HAP-1 (cell line): ENCODE measurements at places on chromosomes 1 and 21.
A peak's percentile ranks its signal among the peaks of the same experiment; 100 is the strongest.

- DNase-seq: peak; percentile 66
Measured at GRCh38 chr1:115056395-115056798, 26.8 kb downstream of the TSHB start.

- no peak for DNase-seq
Measured at GRCh38 chr1:100670083-100670482, 49.5 kb upstream of the VCAM1 start.

GRCh38 chr1:235562589-235562988 lies 58.3 kb upstream of the B3GALNT2 start:
- DNase-seq: no peak

DNA sequence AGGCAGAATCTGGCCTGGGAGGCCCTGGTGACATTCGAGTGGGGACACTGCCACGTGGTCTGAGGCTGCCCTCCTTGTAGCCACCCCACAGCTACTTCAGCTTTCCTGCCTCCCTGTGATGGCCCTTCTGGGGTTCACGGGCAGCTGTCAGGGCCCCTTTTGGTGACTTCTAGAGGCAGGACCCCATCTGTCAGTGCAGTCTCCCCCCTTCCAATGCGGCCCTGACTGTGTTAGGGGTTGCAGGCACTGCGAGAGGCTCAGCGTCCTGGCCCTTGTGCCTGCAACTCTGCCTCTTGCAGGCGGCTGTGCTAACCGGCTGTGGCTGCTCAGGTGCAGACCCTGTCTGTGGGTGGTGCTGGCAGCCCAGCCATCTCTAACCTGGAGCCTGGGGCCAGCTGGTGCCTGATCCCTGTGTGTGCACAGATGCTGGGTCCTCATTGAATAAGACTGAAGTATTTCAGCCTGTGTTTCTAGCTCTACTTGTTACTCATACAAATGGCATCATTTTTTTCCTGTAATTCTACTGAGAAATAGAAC lies 62.2 kb downstream of the S100B start:
- no peak for DNase-seq

- no peak for DNase-seq
Measured at GRCh38 chr1:40897513-40897912, 35.4 kb upstream of the CITED4 start.

- no peak for DNase-seq
Measured at GRCh38 chr21:44443291-44443890, 11.9 kb upstream of the LRRC3 start.

DNA sequence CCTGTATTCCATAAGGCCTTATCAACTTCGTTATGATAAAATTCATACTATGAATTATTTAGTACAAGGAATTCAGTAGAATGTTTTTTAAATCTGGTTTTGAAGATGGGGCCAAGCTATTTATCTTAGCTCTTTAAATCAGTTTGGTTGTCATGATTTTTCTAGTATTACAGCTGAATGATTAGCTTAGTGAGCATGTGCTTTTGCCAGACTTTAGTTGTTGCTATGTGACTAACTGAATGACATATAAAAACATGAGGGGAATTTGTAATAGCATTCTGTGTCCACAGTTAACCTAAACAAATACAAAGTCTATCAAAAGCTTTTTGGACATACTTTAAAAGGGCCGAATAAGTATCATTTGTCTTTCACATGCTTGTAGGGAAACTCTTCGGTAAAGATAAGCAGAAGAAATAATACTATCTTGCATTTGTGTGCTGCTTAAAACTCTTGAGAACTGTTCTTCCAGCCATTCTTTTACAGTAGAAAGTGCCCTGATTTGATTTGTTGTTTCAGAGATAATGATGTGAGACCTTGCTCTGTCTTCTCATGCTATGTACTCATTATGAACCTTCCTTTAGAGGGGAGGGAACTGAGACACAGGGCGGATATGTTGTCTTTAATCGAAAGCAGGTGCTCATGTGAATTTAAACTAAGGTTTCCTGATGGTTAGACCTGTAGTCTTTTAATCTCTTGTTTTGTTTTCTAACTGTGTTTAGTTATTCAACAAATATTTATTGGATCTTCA lies 18.8 kb downstream of the NEK7 start:
- no peak for DNase-seq

- DNase-seq: peak; percentile 88
Measured at GRCh38 chr1:64505944-64506655, 36.2 kb downstream of the CACHD1 start.

- no peak for DNase-seq
Measured at GRCh38 chr1:51101976-51102375, at the start of gene C1orf185. Gene C1orf185 (plus strand): TSS chr1:51102228. CDS start chr1:51102234, 6 bp downstream.

- no peak for DNase-seq
Measured at GRCh38 chr1:228000836-228001563, 5.8 kb upstream of the WNT3A start.

GRCh38 chr21:21858502-21859334 lies 860.5 kb downstream of the NCAM2 start:
- DNase-seq: no peak
